ENCODE measurements at places on chromosomes 13 and 19.

- DNase-seq, result no peak
Measured at GRCh38 chr19:57642396-57643046, 9.6 kb downstream of the ZNF211 start.

- DNase-seq, result no peak
Measured at GRCh38 chr19:43584484-43584883, 8.9 kb downstream of the PINLYP start.

DNA sequence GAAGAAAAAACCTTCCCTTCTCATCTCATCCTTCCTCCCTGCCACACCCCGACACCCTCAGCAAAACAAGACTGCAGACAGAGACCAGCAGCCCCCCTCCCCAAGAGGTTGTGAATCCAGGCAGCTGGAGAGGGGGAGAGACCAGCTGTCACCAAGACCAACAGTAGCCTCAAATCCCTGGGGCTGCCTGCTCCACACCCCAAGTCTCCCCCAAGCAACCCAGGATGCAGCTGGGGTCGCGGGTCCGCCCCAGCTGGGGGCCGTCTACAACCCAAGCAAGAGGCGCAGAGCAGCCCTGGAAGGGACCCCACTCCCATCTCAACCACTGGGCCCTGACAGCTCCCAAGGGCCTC is 7.1 kb downstream of the KLF16 start:
- no peak for DNase-seq

- no peak for DNase-seq
Measured at GRCh38 chr13:34719060-34719875, 222.8 kb upstream of the NBEA start.

All from mucosa of descending colon (tissue), 3 donors.